H9 (cell line): ENCODE measurements at places on chromosomes 3 and 15. TPM values are rescaled to one million over a fixed set of nuclear protein-coding genes. Genes with fewer than 3 reads are reported as not detected.
A peak's percentile ranks its signal among the peaks of the same experiment; 100 is the strongest.

- no peaks in the 10 kb centered on the region; the same call in 1 of the 2 replicates for H3K27me3 ChIP-seq
- H3K27ac ChIP-seq, result no peak overlapping the region
- peaks cover 11% of the 10 kb centered on the region for H3K4me1 ChIP-seq
- peak overlapping the region; percentile 92 for H3K4me3 ChIP-seq
Measured at GRCh38 chr3:71304684-71305083, 278.8 kb downstream of the FOXP1 start.

The FHIT gene
- total RNA-seq, result 3.0 and 4.0 TPM in 2 replicates

DNA sequence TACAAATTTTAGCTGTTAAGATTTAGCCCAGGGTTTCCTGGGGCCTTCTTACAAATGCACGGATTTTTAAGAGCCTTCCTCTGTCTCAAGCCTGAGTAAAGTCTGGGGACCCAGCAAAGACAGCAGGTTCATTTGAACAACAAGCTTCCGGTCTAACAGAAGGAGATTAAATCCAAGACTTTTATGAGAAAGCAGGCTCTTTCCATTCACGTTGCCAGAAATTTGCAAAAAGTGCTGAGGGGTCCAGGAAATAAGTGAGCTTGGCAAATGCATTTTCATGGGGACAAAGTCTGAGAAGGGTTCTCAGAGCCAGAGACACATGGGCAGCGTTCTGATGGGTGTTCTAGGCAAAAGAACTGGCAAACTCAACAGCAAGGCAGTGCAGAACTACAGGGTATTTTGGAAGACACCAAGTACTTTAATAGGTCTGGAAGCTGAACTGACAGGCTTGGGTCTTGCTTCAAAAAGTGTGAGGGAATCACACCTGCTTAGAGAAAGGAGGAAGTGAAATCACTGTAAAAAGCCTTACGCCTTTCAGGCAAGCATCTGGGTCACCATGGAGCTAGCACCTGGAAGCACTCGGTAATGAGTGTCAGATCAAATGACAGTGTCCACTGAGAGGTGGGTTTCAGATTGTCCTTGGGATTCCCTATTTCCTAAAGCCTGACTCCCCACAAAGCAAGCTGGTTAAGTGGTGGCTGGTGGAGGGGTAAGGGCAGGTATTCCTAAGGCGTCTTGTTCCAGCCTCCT, 115.8 kb upstream of the ARHGEF3 start:
- no peak overlapping the region for H3K27ac ChIP-seq
- no peak overlapping the region for H3K4me3 ChIP-seq
- no peaks in the 10 kb centered on the region for H3K27me3 ChIP-seq
- DNase-seq, result no peak
- H3K4me1 ChIP-seq, result peaks cover 3% of the 10 kb centered on the region; the same call in 1 of the 2 replicates
- no peaks in the 10 kb centered on the region for H3K36me3 ChIP-seq

DNA sequence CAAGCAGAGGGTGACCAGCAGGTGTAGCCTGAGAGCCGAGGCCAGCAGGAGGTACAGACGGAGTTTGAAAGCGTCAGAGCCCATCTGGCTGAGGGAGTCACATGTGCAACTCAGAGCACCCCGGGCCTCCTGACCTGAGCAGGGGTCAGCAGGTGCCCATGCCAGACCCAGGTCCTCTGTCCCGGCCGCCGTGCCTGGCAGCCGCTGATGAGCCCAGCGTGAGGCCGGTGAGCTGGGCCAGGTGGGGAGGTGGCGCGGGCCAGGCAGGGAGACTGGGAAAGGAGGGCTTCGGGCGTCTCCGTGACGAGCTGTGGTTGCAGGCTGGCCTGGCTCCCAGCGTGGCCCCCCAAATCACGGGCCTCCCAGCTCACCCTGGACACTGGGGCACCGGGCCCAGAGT, 130.9 kb downstream of the CHSY1 start:
- H3K36me3 ChIP-seq, result no peaks in the 10 kb centered on the region
- H3K4me3 ChIP-seq, result no peak overlapping the region
- no peaks in the 10 kb centered on the region; the same call in 1 of the 2 replicates for H3K4me1 ChIP-seq
- H3K27ac ChIP-seq, result no peak overlapping the region
- H3K27me3 ChIP-seq, result no peaks in the 10 kb centered on the region

DNA sequence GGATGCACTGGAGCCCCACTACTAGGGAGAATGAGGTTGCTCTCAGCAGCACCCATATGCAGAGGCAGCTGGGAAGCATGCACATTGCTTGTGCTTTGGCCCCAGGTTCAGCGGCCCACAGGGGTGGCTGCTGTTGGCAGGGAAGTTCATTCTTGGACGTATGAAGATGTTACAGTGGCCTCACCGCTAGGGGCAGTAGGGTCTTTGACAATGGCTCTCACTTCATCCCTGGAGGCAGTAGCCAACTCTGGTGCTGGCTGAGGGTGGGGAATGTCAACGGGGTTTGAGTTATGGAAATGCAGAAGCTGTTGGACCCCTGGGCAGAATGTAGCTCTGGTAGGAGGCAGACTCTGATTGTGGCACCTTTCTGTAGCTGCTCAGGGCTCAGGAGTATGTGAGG, 279.9 kb downstream of the SCAPER start:
- peaks cover 3% of the 10 kb centered on the region; the same call in 1 of the 2 replicates for H3K36me3 ChIP-seq
- no peak overlapping the region for H3K27ac ChIP-seq
- H3K4me3 ChIP-seq, result no peak overlapping the region
- peak; percentile 58 for DNase-seq
- H3K4me1 ChIP-seq, result no peaks in the 10 kb centered on the region

The AADACL2 gene
- total RNA-seq, result not detected in 2 replicates
